Testis (tissue), 5 donors: ENCODE measurements at places on chromosomes 16 and 17. TPM values are rescaled to one million over a fixed set of nuclear protein-coding genes. Genes with fewer than 3 reads are reported as not detected.

- H3K36me3 ChIP-seq, result no peaks in the 10 kb centered on the region
- peaks cover 37% of the 10 kb centered on the region for H3K4me1 ChIP-seq
- no peak overlapping the region for H3K27ac ChIP-seq
- H3K4me3 ChIP-seq, result no peak overlapping the region
- DNase-seq, result no peak
These were observed 2.1 kb downstream of the PRR35 start for GRCh38 chr16:561957-562938.

- H3K36me3 ChIP-seq, result peaks cover 4% of the 10 kb centered on the region
- H3K4me3 ChIP-seq, result no peak overlapping the region
- peaks cover 8% of the 10 kb centered on the region for H3K4me1 ChIP-seq
- no peak for DNase-seq
- H3K27me3 ChIP-seq, result no peaks in the 10 kb centered on the region
These were observed 25.4 kb downstream of the ACLY start for GRCh38 chr17:41893384-41893783.

DNA sequence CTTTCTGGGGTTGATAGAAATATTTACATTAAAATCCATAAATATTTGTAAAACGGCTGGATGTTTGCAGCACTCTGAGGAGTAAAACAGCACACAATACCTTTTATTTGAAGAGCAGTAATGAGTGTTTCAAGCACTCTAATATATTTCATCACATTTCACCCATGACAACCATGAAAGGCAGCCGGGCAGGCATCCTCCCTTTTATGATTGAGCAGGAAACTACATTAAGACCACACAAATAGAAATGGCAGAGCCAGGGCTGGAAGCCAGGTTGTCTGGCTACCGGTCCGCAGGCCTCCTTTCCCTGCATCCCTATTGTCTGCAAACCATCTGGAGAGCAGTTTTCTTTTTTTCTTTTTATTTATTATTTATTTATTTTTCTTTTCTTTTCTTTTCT lies 23.1 kb upstream of the GPRC5C start:
- H3K36me3 ChIP-seq, result no peaks in the 10 kb centered on the region
- H3K4me3 ChIP-seq, result no peak overlapping the region
- no peaks in the 10 kb centered on the region for H3K27me3 ChIP-seq
- no peak for DNase-seq
- no peak overlapping the region for H3K27ac ChIP-seq

- no peaks in the 10 kb centered on the region for H3K27me3 ChIP-seq
- H3K4me1 ChIP-seq, result no peaks in the 10 kb centered on the region
- DNase-seq, result no peak
- H3K4me3 ChIP-seq, result no peak overlapping the region
- no peak overlapping the region for H3K27ac ChIP-seq
These were observed 17.8 kb downstream of the HNF1B start for GRCh38 chr17:37726891-37727675.

- H3K27me3 ChIP-seq, result no peaks in the 10 kb centered on the region
- DNase-seq, result no peak
- no peaks in the 10 kb centered on the region for H3K36me3 ChIP-seq
- H3K4me1 ChIP-seq, result no peaks in the 10 kb centered on the region
- H3K4me3 ChIP-seq, result no peak overlapping the region
These were observed 100.5 kb downstream of the VAT1L start for GRCh38 chr16:77888871-77889270.

GRCh38 chr16:3004781-3005284 lies 7.9 kb upstream of the CLDN9 start:
- H3K36me3 ChIP-seq, result no peaks in the 10 kb centered on the region
- peaks cover 4% of the 10 kb centered on the region for H3K4me1 ChIP-seq

DNA sequence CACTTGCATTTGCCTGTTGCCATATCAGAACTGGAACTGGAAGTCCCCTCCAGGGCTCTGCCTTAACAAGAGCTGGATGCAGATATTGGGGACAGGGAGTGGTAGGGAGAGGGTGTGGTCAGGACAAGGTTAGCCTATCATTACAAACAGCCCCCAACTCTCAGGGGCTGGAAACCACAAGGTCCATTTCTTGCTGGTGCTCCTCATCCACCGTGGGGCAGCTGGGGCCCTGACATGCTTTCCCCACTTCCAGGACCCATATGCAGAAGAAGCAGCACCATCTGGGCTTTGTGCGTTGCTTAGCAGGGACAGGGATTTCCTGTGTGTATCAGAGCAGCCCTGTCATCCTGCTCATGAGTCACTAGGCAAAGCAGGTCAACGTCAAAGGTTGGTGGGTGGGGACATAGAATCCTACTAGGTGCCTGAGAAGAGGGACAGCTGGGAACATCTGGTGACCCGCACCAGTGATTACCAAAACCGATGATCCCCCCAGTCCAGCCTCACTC lies 26.9 kb downstream of the RGS9 start:
- H3K27ac ChIP-seq, result no peak overlapping the region
- no peak overlapping the region for H3K4me3 ChIP-seq
- DNase-seq, result no peak
- H3K27me3 ChIP-seq, result no peaks in the 10 kb centered on the region

DNA sequence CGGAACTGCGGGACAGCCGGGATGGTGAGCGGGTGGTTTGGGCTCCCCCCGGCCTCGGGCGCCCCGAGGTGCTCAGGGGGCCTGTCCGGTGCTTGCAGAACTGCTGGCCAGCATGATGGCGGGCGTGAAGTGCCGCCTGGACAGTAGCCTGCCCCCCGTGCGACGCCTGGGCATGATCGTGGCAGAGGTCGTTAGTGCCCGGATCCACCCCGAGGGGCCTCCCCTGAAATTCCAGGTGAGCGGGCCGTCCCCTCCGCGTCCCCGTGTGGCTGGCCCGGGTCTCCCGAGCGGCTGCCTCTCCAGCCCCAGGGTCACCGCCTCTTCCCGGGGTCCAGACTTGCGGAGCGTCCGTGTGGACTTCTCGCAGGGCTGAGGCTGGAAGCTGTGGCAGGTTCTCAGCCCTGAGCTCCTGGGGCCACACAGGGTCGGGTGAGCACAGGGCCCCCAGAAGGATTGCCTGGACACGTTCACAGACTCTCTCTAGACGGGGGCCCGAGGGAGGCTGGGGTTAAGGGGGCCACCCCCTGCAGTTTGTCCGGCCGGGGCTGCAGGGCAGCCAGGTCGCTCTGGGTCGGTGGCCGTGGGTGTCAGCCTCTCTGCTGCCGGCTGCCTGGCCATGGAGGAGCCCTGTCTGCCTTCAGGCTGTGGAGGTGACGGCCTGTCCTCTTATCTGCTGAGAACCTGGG lies 7.4 kb downstream of the TELO2 start:
- H3K4me3 ChIP-seq, result no peak overlapping the region
- H3K27ac ChIP-seq, result no peak overlapping the region
- DNase-seq, result no peak
- H3K27me3 ChIP-seq, result no peaks in the 10 kb centered on the region
- H3K4me1 ChIP-seq, result no peaks in the 10 kb centered on the region

GRCh38 chr17:35973333-35974260 lies 7.7 kb downstream of the CCL16 start:
- H3K36me3 ChIP-seq, result no peaks in the 10 kb centered on the region
- DNase-seq, result no peak
- H3K4me1 ChIP-seq, result no peaks in the 10 kb centered on the region
- H3K27ac ChIP-seq, result no peak overlapping the region
- no peaks in the 10 kb centered on the region for H3K27me3 ChIP-seq

- peaks cover 9% of the 10 kb centered on the region for H3K4me1 ChIP-seq
- no peak for DNase-seq
- H3K27me3 ChIP-seq, result no peaks in the 10 kb centered on the region
- H3K36me3 ChIP-seq, result no peaks in the 10 kb centered on the region
- no peak overlapping the region for H3K4me3 ChIP-seq
- H3K27ac ChIP-seq, result no peak overlapping the region
These were observed 4.6 kb downstream of the PAQR4 start for GRCh38 chr16:2973605-2974318.

DNA sequence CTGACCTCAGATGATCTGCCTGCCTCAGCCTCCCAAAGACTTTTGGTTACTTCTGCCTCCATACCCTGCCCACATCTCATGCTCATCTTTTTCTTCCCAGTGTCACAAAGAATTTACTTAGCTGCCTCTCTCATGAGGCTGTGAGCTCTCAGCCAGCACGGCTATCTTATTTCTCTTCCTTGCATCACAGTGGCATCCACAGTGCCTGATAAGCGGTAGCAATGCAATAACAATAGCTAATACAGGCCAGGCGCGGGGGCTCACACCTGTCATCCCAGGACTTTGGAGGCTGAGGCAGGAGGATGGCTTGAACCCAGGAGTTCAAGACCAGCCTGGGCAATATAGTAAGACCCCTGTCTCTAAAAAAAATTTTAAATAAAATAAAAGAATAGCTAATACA lies 15.5 kb upstream of the MARVELD3 start:
- H3K27ac ChIP-seq, result no peak overlapping the region
- no peak for DNase-seq
- no peaks in the 10 kb centered on the region for H3K36me3 ChIP-seq
- H3K4me3 ChIP-seq, result no peak overlapping the region
- H3K4me1 ChIP-seq, result no peaks in the 10 kb centered on the region

DNA sequence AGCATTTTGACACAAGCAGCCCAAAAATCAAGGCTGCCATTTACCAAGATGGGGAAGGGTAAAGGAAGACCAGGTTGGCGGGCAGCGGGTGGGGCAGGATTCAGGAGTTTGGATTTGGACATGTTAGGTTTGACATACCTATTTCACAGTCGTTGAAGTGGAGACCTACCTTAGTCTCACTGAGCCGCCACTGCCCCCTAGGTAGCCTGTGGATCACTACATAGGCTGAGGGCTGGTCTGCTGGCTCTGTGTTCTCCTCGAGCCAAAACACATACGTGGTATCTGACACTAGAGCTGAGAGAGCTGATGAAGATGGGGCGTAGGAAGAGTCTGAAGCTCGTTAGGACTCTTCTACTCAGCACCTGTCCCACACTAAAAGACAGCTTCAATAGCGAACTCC lies 115.1 kb downstream of the HIC1 start:
- no peak for DNase-seq
- H3K27ac ChIP-seq, result no peak overlapping the region
- H3K4me1 ChIP-seq, result peaks cover 33% of the 10 kb centered on the region
- no peaks in the 10 kb centered on the region for H3K36me3 ChIP-seq

The MARCHF10 gene
- total RNA-seq, result 118 TPM

The GDPD3 gene
- total RNA-seq, result 4.0 TPM

The KRT9 gene
- not detected for total RNA-seq

The HOXB1 gene
- not detected for total RNA-seq

The KCTD19 gene
- total RNA-seq, result 102 TPM

The MSLN gene
- 1.5 TPM for total RNA-seq

The KRT39 gene
- not detected for total RNA-seq

The TSPAN10 gene
- 1.2 TPM for total RNA-seq
